B cell (primary cell): ENCODE measurements at places on chromosomes 7 and 10. TPM values are rescaled to one million over a fixed set of nuclear protein-coding genes. Genes with fewer than 3 reads are reported as not detected.
A peak's percentile ranks its signal among the peaks of the same experiment; 100 is the strongest.

TMEM184A gene
- not detected in 2 replicates for total RNA-seq

PLXNA4 gene
- total RNA-seq, result not detected in 2 replicates

FKBP9 gene
- total RNA-seq, result 0.39 and 0.52 TPM in 2 replicates

BCCIP gene
- total RNA-seq, result 40.7 and 43.5 TPM in 2 replicates

ANKRD30A gene
- not detected in 2 replicates for total RNA-seq

CPA2 gene
- total RNA-seq, result not detected in 2 replicates

FAM25C gene
- total RNA-seq, result not detected in 2 replicates

DNA sequence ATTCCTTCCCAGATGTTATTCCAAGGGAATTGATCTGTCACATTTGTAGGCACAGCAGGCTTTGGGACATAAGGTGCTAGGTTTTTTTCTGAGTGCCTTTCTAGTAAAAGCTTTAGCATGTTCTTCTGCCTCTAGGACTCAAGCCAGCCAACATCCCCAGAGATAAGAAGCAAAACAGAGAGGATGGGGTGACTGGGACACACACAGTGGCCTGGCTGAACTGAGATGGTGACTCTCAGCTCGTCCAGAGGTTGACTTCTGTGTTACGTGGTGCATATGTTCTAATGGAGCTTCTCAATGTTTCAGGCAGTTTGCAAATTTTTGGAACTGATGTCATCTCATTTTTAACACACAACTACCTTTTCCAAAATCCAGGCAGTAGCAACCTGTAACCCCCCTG, 188.1 kb upstream of the CELF2 start:
- no peak overlapping the region for H3K4me3 ChIP-seq
- H3K36me3 ChIP-seq, result no peaks in the 10 kb centered on the region
- H3K4me1 ChIP-seq, result no peaks in the 10 kb centered on the region
- DNase-seq, result no peak

DNA sequence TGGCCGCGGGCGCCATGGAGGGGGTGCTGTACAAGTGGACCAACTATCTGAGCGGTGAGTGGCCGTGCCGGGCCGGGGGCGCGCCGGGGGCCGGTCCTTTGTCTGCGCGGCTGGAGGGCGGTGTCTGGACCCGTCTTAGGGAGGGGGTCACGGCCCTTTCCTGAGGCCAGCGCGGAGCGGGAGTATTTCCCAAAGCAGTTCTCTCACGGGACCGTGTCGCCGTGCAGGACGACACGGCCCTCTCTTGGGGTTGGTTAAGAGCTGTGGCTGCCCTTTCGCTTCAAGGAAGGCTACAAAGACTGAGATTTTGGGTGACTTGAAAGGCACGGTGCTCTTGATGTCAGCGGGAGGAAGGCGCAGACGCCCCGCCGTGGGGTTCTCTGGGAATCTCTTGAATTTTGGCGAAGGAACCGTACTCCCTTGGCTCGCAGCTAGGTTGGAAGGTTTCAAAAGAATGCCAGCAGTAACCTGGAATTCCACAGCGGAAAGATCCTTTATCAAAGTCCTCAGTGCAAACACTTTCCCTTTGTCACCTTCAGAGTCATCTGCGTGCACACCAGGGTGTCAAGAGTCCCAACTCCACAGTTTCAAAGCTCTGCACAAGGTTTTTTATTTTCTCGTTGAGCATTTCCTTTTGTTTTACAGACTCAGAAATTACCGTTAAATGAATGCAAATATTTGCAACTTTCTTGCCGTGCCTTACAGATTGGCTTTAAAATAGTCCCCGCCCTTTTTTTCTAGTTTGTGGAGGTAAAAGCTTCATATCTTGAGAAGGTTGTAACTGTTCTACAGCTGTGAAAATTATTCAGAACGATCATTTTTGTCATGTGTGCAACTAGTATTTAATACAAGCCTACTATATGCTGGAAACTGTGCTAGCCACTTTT, 780 bp downstream of the PLEKHA8 start:
- H3K4me3 ChIP-seq, result peak overlapping the region; percentile 84
- H3K27me3 ChIP-seq, result no peaks in the 10 kb centered on the region
- DNase-seq, result no peak

GRCh38 chr10:115321360-115321759, 228.2 kb downstream of the ATRNL1 start:
- H3K27ac ChIP-seq, result no peak overlapping the region
- H3K27me3 ChIP-seq, result no peaks in the 10 kb centered on the region
- no peaks in the 10 kb centered on the region for H3K4me1 ChIP-seq
- DNase-seq, result no peak
- no peaks in the 10 kb centered on the region for H3K36me3 ChIP-seq

- no peak overlapping the region for H3K4me3 ChIP-seq
- no peaks in the 10 kb centered on the region for H3K36me3 ChIP-seq
- no peak overlapping the region for H3K27ac ChIP-seq
- no peak for DNase-seq
- no peaks in the 10 kb centered on the region for H3K4me1 ChIP-seq
These were observed 33.3 kb upstream of the OTUD1 start for GRCh38 chr10:23405540-23405939.

DNA sequence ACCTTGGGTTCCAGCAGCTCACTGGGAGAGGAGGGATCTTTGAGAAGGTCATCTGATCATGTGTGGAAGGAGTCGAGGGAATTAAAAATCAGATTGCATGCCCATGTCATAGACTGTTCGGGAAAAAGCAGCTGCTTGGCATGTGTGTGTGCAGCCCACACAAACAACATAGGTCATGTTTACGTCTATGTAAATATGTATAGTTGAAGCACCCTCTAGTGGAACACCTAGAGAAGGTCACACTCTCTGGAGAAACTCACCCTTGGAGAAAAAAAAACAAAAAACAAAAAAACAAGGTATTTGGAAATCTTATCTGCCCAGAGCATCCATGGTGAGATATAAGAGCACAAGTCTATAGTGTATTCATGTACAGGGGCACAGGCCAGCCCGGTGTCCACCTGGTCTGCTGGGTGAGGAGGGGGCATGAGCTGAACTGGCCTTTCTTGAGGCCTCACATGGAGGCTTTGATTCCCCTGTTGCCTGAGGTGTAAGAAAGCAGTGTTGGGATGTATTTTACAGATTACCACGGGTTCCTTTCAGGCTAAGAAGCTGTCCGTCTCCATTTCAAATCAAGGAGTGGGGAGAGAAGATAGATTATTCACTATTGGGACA, 98.0 kb downstream of the NPY start:
- H3K27ac ChIP-seq, result no peak overlapping the region
- no peaks in the 10 kb centered on the region for H3K27me3 ChIP-seq
- H3K4me1 ChIP-seq, result no peaks in the 10 kb centered on the region
- H3K4me3 ChIP-seq, result no peak overlapping the region

GRCh38 chr7:21377545-21377944, 50.3 kb upstream of the SP4 start:
- H3K4me1 ChIP-seq, result no peaks in the 10 kb centered on the region
- H3K36me3 ChIP-seq, result no peaks in the 10 kb centered on the region
- no peak overlapping the region for H3K27ac ChIP-seq
- no peak overlapping the region for H3K4me3 ChIP-seq
- H3K27me3 ChIP-seq, result no peaks in the 10 kb centered on the region

DNA sequence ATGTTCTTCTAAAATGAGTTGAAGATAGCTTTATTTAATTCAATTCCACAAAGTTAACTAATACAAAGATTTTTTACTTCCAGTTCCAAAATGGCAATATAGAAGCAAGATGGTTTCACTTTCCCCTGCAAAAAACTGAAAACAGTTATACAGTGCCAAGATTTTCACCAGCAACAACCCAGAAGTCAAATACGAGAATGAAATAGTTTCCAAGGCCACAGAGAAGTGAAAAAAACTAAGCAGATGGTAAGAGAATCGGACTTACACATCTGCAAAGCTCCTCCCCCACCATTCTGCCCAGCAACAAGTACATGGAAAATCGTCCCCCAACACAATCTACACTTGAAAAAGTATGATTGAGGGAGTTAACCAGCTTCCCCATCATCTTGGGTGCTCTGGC, 30.3 kb upstream of the KEL start:
- H3K36me3 ChIP-seq, result no peaks in the 10 kb centered on the region
- no peak overlapping the region for H3K27ac ChIP-seq
- no peaks in the 10 kb centered on the region for H3K27me3 ChIP-seq
- no peak overlapping the region for H3K4me3 ChIP-seq
- DNase-seq, result no peak

DNA sequence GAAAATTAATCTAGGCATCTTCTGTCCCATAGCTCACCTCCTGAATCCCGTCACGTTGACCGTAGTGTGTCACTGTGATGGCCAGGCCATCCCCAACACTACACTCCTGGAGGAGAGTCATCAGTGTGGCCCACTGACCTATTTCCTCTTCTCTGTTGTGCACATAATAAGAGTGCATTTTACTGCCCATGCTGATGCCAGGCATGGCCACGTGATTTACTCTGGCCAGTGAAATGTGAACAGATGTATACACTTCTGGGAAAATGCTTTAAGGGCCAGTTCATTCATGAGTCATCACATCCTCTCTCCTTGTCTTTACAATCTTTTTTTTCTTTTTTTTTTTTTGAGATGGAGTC, 101.9 kb upstream of the PIP4K2A start:
- no peaks in the 10 kb centered on the region for H3K4me1 ChIP-seq
- no peaks in the 10 kb centered on the region for H3K27me3 ChIP-seq
- DNase-seq, result no peak
- no peak overlapping the region for H3K4me3 ChIP-seq
- no peak overlapping the region for H3K27ac ChIP-seq

DNA sequence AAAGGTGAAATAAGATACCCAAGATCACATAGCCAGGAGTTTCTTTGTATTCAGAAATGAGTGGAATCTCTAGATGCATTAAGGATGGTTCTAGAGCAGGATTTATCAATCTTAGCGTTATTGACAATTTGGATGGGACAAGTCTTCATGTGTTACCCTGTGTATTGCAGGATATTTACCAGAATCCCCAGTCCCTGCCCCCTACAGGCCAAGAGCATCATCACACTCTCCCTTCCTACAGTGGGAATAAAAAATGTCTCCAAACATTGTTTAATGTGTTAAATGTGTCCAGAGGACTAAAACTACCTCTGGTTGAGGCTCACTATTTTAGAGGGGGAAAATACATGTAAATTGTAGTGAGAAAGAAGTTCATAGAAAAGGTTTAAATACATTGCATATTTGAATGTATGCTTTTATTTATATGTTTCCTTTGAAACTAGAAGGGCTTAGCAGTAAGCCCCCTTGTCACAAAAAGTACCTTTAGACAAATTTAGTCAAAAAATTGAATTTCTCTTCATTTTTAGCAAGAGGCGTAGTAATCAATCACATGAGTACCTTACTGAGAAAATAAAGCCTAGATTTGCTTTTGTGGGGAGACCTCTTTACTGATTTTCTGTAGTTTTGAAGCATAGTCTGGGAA, 141.2 kb downstream of the MLLT10 start:
- no peak overlapping the region for H3K27ac ChIP-seq
- peaks cover 2% of the 10 kb centered on the region for H3K4me1 ChIP-seq
- H3K27me3 ChIP-seq, result no peaks in the 10 kb centered on the region
- H3K36me3 ChIP-seq, result peaks cover 6% of the 10 kb centered on the region
- peak; percentile 37 for DNase-seq

- H3K27me3 ChIP-seq, result no peaks in the 10 kb centered on the region
- H3K4me1 ChIP-seq, result no peaks in the 10 kb centered on the region
- no peak for DNase-seq
- H3K4me3 ChIP-seq, result no peak overlapping the region
These were observed 622.5 kb downstream of the ANKRD7 start for GRCh38 chr7:118846977-118847376.

DNA sequence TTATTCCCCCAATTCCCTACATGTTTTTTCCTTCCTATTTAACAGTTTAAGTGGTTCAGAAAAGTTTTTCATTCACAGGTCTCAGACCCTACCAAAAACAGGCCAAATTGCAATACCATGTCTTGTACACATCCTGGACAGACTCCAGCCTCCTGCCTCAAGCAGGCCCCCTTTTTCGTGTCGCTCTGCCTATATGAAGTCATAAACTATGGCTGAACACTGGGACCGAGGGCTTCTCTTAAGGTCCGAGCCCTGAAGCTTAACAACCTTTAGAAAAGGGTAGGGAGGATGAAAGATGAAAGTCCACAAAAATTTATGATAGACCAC, 1.4 kb downstream of the FBXW4 start:
- no peak for DNase-seq
- H3K4me3 ChIP-seq, result peak overlapping the region; percentile 99
- H3K4me1 ChIP-seq, result peaks cover 14% of the 10 kb centered on the region
- no peaks in the 10 kb centered on the region for H3K36me3 ChIP-seq
- H3K27me3 ChIP-seq, result no peaks in the 10 kb centered on the region

GRCh38 chr10:94213980-94214379, 148.8 kb downstream of the NOC3L start:
- H3K4me1 ChIP-seq, result no peaks in the 10 kb centered on the region
- no peak overlapping the region for H3K27ac ChIP-seq
- H3K27me3 ChIP-seq, result no peaks in the 10 kb centered on the region
- no peak for DNase-seq

- no peaks in the 10 kb centered on the region for H3K36me3 ChIP-seq
- H3K4me3 ChIP-seq, result no peak overlapping the region
- no peaks in the 10 kb centered on the region for H3K4me1 ChIP-seq
- H3K27me3 ChIP-seq, result peaks cover 7% of the 10 kb centered on the region
- no peak for DNase-seq
These were observed 103.4 kb downstream of the FAM204A start for GRCh38 chr10:118238573-118239235.

DNA sequence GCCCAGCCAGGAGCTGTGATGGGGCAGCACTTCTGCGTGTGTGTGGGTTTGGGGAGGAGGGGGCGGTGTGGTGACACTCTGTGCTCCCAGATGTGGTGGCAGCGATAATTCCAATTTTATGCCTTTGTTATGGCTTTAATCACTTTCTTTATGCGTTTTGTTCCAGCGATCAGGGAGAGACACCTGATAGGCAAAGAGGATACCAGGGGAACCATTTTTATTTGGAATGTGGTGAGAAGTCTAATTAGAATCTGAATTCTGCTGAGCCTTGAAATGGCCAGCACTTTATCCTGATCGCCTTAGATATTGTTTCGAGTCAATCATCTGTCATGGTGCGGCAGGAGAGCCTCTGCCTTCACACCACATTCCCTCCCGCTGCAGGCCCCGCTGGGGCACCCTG, 79.5 kb downstream of the HIF1AN start:
- no peaks in the 10 kb centered on the region for H3K36me3 ChIP-seq
- H3K4me1 ChIP-seq, result no peaks in the 10 kb centered on the region
- H3K27me3 ChIP-seq, result peaks cover 30% of the 10 kb centered on the region
- no peak overlapping the region for H3K27ac ChIP-seq
- H3K4me3 ChIP-seq, result no peak overlapping the region

- peaks cover 3% of the 10 kb centered on the region for H3K4me1 ChIP-seq
- no peak for DNase-seq
- H3K27me3 ChIP-seq, result no peaks in the 10 kb centered on the region
- H3K27ac ChIP-seq, result no peak overlapping the region
These were observed 90.0 kb downstream of the CXCL12 start for GRCh38 chr10:44294726-44295412.
